ENCODE measurements at places on chromosomes 6 and 20.

- DNase-seq: no peak
Observed at GRCh38 chr6:19382676-19383075, 454.5 kb upstream of the ID4 start.

GRCh38 chr20:52118016-52118623 lies 73.5 kb downstream of the ZFP64 start:
- no peak for DNase-seq

DNA sequence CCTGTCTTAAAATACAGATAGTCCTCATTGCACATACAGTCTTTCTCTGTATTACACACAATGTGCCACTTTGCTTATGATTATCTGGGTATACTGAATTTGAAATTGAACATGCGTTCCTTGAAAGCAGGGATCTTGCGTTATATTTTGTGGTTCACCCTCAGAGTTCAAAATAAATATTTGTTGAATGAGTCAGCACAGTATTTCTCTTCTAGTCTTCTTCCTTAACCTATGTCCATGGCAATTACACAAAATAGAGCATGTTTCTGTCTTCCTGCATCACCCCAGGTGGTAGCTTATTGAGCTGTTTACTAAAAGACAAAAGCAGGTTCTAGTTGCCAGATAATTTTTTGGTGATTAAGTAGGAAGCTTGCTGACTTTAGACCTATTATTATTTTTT lies 272.9 kb upstream of the FERMT1 start:
- DNase-seq: no peak

DNA sequence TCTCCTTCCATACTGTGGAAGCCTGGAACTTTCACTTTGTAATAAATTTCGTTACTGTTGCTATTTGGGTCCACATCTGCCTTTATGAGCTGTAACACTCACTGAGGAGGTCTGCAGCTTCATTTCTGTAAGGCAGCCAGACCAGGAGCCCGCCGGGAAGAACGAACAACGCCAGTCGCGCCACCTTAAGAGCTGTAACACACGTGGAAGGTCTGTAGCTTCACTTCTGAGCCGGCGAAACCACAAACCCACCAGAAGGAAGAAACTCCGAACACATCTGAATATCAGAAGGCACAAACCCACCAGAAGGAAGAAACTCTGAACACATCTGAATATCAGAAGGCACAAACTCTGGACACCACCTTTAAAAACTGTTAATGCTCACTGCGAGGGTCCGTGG lies 589.9 kb upstream of the SLC35B3 start:
- no peak for DNase-seq

DNA sequence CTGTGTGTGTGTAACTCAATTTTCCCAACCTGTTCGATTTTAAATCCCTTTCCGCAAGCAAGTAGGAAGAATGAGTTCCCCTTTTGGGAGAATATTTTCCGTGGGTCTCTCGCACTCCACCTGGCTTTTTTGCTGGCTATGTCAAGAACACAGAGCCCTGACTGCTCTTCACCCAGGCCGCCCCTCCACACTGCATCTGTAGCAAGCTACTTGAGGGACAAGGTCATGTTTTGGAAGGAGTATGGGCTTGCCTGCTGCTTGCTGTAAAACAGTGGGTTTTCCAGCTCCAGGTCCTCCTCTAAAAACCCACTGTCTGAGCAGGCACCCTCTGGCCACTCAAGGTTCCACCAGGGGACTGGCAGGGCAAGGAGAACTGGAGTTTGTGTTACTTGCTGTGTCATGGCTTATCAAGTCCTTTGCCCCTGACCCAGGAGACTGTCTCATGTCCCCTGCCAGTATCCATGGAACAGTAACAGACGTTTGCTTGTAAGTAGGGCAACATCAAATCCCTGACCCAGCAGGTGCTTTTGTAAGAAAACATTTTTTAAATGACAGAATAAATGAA lies 35.5 kb upstream of the SYNJ2 start:
- no peak for DNase-seq

GRCh38 chr6:121732641-121733040 lies 297.2 kb downstream of the GJA1 start:
- no peak for DNase-seq

- no peak for DNase-seq
Observed at GRCh38 chr6:100353276-100354015, 111.3 kb downstream of the SIM1 start.

DNA sequence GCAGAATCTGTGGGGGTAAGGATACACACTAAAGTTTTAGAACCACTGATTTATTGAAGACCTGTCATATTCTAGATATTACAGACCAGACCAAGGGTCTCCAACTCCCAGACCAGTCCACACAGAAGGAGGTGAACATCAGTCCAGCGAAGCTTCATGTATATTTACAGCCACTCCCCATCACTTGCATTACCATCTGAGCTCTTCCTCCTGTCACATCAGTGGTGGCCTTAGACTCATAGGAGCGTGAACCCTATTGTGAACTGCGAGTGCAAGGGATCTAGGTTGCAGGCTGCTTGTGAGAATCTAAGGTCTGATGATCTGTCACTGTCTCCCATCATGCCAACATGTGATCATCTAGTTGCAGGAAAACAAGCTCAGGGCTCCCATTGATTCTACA lies 5.0 kb upstream of the BCLAF1 start:
- DNase-seq: no peak

DNA sequence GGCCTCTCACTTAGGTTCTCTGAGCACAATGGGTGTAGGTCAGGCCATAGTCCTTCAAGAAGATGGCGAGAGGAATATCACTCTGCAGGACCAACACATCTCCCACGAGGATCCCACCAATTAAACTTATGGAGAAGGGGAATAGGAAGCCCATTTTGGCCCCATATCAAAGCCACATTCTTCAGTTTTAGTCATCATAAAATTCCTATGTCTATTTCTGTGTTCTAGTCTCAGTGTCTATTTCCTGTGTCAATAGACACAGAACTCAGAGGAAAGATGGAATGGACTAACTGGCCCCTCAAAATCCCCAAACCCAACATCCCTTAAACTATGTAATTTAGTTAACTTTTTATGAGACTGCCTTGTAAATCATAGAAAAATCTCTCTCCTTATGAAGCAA lies 216.8 kb downstream of the HACE1 start:
- no peak for DNase-seq

All from hippocampal formation (tissue), 2 donors.